Activated T-cell treated with anti-CD3 and anti-CD28 coated beads for 1 hour (primary cell): ENCODE measurements at places on chromosomes 7 and 10.

GRCh38 chr10:87541114-87541513, 36.4 kb downstream of the MINPP1 start:
- DNase-seq: no peak

DNA sequence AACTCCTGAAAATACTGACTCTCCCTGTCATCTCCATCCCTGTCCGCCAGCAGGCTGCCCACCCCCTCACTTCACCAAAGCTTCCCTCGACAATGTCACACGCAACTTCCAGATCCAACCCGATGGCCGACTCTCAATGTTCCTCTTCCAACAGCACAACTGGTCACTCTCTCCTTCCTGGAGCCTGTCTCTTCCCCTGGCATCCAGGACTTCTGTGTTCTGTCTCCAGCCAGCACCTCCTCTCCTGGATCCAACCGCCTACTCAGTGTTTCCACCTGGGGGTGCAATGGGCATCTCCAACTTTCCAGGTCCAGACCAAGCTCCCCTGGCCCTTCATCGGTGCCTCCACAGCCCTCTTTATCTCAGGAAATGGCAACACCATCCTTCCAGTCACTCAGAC, 8.6 kb downstream of the CPA5 start:
- DNase-seq: no peak

- DNase-seq: no peak
Measured at GRCh38 chr10:97734021-97734420, 2.9 kb upstream of the ZFYVE27 start.

- peak; percentile 5 for DNase-seq
Measured at GRCh38 chr10:24519950-24520349, 203.7 kb downstream of the ARHGAP21 start.

- DNase-seq: no peak
Measured at GRCh38 chr7:9391984-9392383, 958.6 kb downstream of the NXPH1 start.

- no peak for DNase-seq
Measured at GRCh38 chr7:28613262-28613661, 200.9 kb downstream of the CREB5 start.

DNA sequence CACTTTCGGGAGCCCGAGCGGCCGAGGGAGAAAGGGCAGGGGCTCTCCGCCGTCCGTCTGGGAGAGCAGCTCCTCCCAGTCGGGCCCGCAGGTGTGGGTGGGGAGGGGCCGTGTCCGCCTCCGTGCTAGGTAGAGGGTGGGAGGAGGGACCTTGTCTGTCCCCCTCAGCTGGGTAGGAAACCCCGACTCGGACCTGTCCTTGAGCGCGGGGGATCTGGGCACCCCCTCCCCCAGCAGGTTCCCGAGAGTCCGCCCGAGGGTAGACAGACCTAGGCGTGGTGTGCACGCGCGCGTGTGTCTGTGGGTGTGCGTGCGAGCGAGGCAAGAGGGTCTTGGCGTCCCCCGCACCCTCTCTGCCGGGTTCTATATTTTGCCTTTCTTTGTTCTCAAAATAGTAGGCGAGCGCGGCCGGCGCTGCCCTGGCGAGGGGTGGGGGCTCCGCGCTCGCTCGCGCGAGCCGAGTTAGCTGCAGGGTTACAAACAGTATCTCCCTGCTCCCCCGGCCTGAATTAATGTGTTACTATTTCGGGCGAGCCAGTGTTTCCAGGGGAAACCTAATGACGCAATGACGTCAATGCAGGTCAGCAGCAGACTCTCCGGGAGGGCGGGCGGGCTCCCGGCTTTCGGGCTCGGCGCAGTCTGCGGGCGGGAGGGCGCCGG, 73.9 kb upstream of the LEP start:
- no peak for DNase-seq

DNA sequence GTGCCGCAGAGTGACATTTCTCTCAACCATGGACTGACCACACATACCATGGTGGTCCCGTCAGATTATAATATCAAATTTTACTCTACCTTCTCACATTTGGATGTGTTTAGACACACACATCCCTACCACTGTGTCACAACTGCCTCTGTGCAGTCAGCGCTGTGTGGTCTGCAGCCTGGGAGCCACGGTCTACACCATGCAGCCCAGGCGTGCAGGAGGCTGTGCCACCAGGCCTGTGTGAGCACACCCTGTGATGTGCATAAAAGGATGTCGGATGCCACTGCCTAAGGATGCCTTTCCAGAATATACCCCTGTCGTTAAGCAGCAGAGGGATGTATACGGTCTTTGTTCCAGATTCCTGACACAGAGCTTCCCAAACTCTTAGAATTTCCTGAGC, 150.4 kb downstream of the TCERG1L start:
- no peak for DNase-seq

DNA sequence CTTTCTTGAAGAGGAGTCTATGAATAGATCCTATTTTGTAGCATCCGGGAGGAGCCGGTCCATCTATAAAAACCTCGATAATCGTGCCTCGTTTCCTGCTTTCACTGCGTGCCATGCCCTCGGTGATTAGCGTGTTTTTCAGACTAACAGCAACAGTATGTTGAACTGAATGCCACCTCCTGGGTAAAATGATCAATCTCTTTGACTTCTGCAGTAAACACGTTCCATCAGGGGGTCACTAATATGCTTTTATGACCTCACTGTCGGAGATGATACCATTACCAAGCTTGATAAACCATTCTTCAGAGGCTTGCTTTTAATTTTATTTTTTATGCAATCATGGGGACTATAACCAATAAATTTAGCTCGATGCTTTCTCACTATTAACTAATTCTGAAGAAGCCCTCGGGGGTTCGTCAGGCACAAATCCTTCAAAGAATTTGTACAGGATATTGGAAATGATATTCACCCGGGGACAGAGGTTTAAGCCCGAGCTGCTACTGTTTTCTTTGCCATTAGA, 228.3 kb downstream of the ADARB2 start:
- DNase-seq: no peak

- DNase-seq: no peak
Measured at GRCh38 chr7:157271991-157272324, 64.8 kb upstream of the DNAJB6 start.

- DNase-seq: no peak
Measured at GRCh38 chr7:127873151-127873550, 158.1 kb downstream of the LRRC4 start.

- DNase-seq: no peak
Measured at GRCh38 chr10:53361936-53362335, 589.4 kb upstream of the MBL2 start.

DNA sequence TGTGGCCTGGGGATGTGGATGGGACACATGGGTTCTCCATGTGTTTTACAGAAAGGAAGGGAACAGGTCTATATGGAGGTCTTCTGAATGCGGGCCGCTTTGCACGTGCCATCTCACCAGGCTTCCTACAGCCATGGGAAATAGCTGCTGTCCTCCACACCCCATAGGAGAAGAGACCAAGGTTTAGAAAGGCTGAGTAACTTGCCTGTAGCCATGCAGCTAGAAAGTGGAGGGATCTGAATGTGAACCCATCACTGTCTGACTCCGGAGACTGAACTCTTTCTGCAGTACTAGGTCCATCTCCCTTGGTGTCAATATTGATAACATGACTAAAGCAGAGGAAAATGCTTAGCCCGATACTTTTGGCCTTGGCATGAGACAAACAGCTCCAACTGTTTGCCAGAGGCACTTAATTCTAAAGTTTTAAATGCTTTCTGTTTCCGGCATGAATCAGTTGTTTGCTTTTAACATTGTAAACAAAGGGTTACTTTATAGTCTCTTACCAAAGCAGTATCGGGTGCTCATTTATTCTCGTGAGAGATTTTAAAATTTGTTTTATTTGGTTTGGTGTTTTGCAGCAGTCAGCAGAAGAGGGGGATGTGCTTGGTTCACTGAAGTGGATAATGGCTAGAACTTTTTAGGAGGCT, 64.8 kb upstream of the LOXL4 start:
- no peak for DNase-seq

DNA sequence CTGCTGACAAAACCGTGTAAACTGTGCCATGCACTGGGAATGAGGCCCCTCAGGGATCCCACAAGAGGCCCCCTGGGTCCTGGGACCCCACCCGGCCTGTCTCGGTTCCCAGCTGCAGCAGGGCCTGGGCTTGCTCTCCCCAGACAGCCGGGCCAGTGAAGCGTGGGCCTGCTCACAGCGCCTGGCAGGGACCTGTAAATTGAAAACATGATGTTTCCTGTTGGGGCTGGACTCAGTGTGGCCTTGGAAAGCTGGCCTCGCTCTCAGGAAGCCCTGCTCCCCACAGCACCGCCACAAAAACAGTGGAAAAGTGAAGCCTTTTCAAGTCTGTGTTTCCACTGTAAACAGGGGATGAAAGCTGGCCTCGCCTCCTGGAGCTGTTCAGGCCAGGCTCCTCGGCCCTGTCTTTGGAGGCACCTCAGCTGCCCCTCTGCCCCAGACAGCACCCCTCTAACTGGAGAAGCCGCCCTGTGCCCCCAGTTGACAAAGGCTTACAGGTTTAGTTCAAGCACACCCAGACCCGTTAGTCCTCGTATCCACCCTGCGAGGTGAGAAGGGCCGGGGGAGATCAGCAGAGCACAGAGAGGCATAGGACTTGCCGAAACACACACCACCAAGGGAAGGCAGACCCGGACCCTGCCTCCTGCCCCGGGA, 108.3 kb downstream of the ZMIZ1 start:
- DNase-seq: no peak

DNA sequence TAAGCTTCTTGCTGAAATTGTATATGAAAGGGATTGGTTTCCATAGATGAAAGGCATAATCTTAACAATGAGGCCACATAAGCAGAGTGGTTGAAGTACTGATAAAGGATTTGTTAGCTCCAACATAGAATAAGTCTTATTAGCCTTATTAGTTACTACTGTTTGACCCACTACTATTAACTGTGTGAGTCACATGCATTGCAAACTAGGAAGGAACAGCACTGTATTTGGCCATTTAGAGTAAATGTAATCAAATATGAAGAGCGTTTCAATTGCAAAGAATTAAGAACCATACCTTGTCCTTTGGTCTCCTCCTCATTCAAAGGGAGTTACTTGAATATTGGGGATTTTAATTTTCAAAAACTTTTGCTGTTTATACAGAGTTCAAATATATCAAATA, 428.9 kb downstream of the MDFIC start:
- DNase-seq: no peak
